ENCODE measurements at places on chromosomes 13 and 19.

- no peak for DNase-seq
These were observed 122.1 kb downstream of the CYSLTR2 start for GRCh38 chr13:48775804-48776203.

- no peak for DNase-seq
These were observed 7.4 kb upstream of the RXFP2 start for GRCh38 chr13:31731921-31732320.

GRCh38 chr19:38851622-38852230 is 1.9 kb upstream of the HNRNPL start:
- DNase-seq, result peak; percentile 89

DNA sequence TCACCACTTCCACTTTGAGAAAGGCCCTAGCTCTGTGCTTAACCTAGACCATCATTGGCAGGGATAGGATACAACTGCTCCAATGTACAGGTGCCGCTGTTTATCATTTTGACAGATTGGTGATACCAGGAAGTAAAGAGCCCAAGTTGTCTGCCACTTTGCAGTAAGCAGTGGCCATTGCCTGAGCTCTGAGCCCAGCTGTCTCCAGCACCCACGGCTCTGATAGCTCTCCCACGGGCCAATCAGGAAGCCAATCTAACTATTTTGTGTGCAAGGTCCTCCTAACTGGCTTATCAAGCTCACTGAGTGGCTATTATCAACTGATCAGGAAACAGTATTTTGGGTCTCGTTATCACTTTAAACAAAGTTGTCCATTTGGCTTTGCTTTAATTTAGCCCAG is 181.1 kb downstream of the DCT start:
- no peak for DNase-seq

DNA sequence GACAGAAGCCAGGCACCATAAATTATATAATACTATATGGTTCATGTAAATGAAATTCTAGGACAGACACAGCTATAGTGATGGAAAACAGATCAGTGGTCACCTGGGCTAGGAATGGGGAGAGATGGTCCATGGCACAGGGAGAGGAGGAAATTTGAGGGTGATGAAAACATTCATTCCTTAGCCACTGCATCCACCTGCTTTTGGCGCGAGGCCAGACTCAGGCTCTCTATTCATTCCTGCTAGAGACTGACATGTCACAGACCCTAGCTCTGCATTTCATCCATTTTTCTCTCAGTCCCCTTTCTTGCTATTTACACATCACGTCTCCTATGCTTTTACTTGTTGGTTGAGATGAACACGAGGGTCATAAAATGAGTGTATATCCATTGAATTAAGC is 628.3 kb upstream of the SLC10A2 start:
- DNase-seq, result no peak

GRCh38 chr13:105193026-105193425 is 1342.4 kb downstream of the EFNB2 start:
- no peak for DNase-seq

DNA sequence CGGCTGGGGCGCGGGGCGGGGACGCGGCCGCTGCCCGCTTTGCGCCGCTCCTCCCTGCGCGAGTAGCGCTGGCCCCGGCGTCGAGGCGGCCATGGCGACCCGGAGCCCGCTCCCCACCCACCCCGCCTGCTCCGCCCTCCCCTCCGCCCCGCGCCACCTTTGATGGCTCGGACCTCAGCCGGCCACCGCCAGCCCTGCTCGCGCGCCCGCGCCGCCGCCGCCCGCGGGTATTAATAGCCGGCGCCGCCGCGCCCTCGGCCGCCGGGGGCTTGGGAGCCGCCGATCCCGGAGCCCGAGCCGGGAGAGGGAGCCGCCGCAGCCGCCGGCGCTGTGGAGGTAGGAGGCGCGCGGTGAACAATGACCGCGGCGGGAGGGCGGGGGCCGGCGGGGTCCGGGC is 261 bp downstream of the FARP1 start:
- DNase-seq, result no peak

- no peak for DNase-seq
These were observed 233.7 kb upstream of the SOX21 start for GRCh38 chr13:94946039-94946438.

- no peak for DNase-seq
These were observed 108.1 kb downstream of the PCDH17 start for GRCh38 chr13:57739543-57740190.

DNA sequence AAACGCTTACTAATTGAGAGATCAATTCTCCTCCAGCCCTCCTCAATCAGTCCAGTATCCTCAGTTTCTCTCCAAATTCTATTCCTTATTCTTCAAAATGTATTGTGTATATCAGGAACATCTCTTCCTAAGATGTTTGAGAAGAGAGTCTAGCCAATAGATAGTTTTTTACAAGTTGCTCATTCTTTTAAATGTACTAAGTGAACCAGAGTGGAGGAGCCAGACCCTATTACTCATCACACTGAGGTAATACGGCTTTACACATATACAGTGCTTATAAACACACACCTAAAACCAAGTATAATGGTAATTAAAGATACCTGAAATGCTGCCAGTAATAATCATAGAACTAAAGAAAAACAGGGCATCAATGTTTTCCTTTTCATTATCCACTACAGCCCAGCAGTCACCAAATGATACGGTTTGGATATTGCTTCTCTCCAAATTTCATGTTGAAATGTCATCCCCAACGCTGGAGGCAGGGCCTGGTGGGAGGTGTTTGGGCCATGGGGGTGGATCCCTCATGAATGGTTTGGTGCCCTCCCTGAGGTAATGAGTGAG is 45.2 kb upstream of the HMGB1 start:
- no peak for DNase-seq

DNA sequence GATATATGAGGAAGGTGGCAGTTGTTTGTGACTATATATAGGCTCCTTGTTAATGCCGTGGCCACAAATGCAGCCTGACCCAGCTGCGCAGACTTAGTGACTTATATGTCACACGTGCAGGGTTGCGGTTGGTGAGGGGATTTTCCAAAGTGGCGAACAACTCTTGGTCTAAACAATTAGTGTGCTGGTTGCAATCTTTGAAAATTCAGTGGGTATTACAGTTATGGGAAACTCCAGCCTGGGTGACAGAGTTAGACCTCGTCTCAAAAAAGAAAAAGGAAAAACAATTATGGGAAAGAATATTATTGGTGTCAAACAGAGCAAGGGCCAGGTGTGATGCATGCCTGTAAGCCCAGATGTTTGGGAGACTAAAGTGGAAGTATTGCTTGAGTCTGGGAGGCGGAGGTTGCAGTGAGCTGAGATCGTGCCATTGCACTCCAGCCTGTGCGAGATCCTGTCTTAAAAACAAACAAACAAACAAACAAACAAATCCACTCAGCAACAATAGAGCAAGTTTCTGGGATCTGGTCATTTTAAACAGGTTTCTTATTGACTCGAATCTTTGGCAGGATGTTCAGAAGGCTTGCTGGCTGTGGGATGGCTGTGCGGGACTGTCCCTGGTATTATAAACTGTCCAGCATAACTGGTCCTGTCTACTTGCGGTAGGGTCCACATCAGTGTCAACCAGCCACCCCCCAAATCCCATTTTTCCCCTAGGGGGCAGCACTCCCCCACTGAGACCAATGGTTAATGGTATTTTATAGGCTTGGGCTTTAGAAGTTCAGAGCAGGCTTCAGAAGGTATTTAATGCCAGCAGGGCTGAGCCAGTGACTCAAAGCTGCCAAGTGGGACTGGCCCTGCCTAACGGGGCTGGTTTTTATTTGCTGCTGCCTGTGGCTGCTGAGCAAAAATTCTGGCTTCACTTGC is 15.4 kb downstream of the RELB start:
- DNase-seq, result peak; percentile 51

- DNase-seq, result no peak
These were observed 930 bp upstream of the PDE4C start for GRCh38 chr19:18226956-18227780.

GRCh38 chr19:45424191-45425058 is 708 bp upstream of the ERCC1 start:
- DNase-seq, result peak; percentile 77

DNA sequence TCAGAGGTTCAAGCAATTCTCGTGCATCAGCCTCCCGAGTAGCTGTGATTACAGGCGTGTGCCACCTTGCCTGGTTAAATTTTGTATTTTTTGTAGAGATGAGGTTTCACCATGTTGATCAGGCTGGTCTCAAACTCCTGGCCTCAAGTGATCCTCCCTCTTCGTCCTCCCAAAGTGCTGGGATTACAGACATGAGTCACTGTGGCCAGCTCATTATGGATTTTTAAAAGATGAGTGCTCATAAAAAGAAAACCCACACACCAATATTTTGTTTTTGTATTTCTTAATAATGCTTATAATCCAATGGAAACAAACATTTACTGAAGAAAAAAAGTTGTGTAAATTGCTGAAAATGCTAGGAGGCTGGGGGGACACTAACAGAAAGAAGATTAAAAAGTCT is 5.0 kb upstream of the MICU2 start:
- DNase-seq, result no peak

DNA sequence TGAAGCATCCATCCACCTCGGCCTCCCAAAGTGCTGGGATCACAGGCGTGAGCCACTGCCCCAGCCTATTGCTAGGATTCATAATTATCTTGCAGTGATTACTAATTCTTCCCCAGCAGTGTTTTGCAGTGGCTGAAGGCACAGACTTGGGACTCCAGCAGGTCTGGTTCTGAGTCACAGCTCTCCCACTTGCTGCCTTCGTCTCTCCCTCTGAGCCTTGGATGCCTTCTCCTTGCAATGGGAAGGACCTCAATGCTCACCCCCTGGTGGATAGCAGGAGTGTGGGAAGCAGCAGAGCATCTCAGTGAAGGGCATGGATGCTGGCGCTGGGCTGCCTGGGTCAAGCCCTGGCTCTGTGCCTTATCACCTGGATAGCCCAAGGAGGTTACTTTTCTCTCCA is 37.6 kb upstream of the SHKBP1 start:
- no peak for DNase-seq

DNA sequence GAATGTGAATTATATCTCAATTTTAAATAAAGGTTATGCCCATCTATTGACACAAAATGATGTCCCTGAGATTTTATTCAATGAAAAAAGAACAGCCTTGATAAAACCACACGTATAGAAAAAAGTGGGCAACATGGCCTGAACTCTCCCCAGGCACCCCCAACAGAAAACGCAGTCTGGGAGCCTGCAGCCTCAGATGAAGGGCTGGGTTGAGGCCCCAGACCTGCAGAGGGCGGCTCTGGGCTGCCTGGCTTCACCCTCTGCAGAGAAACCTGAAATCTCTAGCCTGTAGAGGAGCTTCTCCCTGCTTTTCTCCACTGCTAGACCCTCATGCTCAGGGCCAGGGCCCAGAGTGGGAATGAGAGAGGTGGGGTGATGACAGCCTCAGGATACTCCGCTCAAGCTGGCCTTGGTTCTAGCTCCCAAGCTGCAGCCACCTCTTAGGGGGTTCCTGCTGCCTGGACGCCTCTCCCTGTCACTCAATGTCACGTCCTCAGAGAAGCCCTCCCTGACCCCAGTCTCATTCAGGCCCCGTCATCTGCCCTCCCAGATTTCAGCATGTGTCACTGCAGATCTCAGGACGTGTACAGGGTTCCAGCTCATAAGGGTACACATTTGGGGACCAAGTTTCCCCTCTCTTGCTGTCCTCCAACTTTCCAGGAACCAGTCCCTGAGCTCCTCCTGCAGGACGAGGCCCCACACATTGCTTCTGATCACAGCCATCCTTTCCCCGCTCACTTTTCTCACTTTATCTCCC is 1.8 kb downstream of the MBD3 start:
- no peak for DNase-seq

GRCh38 chr13:79267560-79267959 is 138.5 kb downstream of the RBM26 start:
- no peak for DNase-seq

- DNase-seq, result no peak
These were observed 8.8 kb downstream of the SCEL start for GRCh38 chr13:77544355-77544754.

DNA sequence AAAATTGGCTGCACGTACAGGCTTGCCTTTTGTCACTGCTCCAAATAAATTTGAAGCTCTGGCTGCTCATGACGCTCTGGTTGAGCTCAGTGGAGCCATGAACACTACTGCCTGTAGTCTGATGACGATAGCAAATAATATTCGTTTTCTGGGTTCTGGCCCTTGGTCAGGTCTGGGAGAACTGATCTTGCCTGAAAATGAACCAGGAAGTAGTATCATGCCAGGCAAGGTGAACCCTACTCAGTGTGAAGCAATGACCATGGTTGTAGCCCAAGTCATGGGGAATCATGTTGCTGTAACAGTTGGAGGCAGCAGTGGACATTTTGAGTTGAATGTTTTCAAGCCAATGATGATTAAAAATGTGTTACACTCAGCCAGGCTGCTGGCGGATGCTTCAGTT is 16.1 kb upstream of the AKAP11 start:
- DNase-seq, result no peak

DNA sequence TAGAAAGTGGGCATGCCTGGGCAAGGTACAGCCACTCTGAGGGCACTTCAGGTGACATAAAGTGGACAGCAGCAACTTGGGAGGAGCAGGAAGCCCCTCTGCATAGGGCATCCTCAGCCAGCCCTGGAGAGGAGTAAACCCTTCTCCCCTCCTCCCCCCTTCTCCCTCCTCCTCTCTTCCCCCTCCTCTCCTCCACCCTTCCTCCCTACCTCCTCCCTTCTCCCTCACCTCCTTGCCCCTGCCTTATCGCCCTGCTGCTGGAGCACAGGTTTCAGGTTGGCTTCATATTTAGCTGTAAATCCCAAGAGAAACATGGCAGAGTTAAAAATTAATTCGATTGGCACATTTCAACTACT is 30.5 kb upstream of the ATP12A start:
- no peak for DNase-seq

DNA sequence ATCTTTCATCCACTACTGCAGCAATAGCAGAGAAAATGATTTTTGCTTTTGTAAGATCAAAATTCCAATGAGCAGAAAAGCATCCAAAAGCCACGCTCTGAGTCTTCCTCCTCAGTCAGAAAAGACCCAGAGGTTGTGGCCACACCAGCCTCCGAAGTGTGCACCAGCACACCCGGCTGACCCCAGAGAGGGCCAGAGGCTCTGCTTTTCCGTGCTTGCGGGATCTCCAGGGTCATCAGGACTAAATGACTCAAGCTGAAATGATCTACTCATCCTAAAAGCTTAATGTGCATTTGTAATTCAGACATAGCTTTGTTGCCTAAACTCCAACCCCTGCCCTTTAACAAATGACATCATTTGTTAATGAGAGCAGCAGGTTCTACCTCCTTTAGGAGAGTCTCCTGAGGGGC is 16.5 kb downstream of the RXFP2 start:
- DNase-seq, result no peak

DNA sequence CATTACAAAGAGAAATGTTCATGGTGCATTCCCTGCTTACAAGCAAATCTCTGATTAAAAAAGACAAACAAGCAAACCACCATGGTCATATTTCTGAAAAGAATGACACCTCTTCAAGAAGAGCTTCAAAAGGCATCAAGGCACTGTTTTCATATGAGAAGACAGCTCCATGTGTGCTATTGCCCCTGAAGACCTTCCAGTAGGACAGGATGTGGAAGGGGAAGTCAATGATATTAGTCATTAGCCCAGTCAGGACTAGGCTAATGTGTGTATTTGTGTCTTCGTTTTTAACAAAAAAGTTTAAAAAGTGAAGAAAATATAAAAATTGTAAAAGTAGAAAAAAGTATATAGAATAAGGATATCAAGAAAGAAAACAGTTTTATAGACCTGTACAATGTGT is 534.7 kb upstream of the ARGLU1 start:
- no peak for DNase-seq

- DNase-seq, result no peak
These were observed at the start of gene KLK6 for GRCh38 chr19:50969413-50969760. KLK6 (minus strand) TSS chr19:50969591; CDS start chr19:50968104, 1,487 bp downstream.
